ENCODE measurements at places on chromosomes 11 and 22. TPM values are rescaled to one million over a fixed set of nuclear protein-coding genes. Genes with fewer than 3 reads are reported as not detected.

GRCh38 chr22:35319244-35319985 lies 19.7 kb downstream of the TOM1 start:
- no peak for DNase-seq

DNA sequence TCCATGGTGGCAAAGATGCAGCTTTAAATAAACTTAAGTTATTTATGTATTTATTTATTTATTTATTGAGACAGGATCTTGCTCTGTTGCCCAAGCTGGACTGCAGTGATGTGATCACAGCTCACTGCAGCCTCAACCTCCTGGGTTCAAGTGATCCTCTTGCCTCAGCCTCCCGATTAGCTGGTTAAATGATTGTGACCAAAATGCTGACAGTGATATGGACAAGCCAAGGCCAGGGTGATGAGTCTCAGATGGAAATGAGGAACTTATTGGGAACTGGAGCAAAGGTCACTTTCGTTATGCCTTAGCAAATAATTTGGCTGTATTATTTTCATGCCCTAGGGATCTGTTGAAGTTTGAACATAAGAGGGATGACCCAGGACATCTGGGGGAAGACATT lies 9.3 kb upstream of the LRP5 start:
- DNase-seq = no peak

CCDC81 gene
- not detected for total RNA-seq

DNA sequence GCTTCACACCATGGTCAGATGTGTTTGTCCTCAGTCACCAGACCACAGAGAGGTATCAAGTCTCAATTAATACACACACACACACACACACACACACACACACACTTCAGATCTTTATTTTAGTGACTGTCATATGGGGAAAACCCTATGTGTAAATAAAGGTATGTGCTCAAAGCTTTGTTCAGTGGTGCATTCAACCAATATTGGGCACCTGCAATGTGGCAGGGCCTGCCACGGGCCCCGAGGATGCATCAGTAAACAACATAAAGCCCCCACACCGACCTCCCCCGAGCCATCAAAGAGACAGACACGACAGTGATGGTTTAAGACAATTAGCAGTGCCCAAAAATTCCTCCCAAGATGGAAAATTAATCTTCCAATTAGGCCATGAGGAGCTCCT lies 51.6 kb downstream of the SHANK2 start:
- DNase-seq = no peak

DNA sequence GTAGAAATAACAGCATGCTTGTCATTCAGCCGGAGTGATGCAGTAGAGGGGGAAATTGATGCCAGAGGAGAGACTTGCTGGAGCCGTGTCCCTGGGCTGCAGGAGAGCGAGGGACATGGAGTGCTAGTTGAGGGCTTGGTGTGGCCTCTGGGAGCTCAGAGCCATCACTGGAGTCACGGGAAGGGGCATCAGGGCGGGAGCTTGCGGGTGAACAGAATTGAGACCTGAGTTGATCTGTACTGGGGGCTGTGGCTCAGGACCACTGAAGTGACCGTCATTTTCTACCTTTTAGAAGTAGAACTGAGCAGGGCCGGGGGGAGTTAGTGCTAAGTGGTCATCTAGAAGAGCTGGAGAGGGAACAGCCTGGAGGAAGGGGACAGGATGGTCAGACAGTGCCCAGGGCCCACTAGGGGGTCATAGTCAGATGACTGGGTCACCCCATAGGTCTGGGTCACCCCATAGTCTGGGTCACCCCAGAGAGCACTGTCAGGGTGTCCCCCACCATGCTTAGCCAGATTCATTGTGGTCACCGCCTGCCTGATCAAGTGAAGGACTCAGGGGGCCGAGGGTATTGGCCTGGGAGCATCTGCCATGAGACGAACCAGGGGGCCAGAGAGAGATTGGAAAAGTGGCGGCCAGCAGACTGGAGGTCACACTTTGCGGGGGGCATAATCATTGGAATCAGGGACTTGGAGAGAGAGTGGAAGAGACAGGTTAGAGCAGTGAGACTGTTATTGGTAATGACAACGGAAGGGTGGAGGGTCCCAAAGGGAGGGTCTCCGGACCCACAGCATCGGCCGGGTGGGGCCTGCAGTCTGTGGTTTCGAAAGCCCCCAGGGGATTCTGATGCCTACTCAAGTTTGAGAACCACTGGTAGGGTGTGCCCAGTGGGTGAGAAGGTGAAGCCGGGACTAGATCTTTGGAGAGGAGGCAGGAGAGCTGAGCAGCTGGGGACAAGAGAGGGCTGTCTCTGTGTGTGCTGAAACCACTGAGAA lies 15.2 kb downstream of the RIBC2 start:
- DNase-seq = no peak

Data from HT1080 (cell line).